Hindlimb muscle (tissue), 1 donor: ENCODE measurements at places on chromosomes 13 and 19. TPM values are rescaled to one million over a fixed set of nuclear protein-coding genes. Genes with fewer than 3 reads are reported as not detected.

GRCh38 chr19:17576758-17577456 is 21.5 kb downstream of the COLGALT1 start:
- DNase-seq = no peak

GRCh38 chr13:33415822-33416221 is 130.3 kb upstream of the STARD13 start:
- no peak for DNase-seq

- no peak for DNase-seq
Observed at GRCh38 chr13:58999851-59000250, 1163.9 kb downstream of the DIAPH3 start.

DNA sequence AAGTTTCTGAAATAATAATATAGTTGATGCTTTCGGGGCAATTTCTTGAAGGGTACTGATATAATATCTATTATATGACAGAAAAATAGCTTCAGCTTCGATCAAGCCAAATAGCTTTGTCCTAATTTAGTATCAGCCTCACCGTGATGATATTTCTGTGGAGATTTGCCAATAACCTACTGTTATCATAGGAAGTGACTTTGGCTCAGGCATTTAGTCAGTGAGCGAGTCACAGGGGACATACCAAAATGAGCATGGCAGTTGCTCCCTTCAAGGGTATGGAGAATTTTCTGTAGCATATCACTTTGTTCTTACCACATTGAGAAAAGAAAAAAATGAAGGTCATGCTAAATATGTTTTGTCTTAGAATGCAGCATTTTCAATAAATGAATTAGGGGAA is 767.6 kb upstream of the SLITRK1 start:
- DNase-seq = no peak

DNA sequence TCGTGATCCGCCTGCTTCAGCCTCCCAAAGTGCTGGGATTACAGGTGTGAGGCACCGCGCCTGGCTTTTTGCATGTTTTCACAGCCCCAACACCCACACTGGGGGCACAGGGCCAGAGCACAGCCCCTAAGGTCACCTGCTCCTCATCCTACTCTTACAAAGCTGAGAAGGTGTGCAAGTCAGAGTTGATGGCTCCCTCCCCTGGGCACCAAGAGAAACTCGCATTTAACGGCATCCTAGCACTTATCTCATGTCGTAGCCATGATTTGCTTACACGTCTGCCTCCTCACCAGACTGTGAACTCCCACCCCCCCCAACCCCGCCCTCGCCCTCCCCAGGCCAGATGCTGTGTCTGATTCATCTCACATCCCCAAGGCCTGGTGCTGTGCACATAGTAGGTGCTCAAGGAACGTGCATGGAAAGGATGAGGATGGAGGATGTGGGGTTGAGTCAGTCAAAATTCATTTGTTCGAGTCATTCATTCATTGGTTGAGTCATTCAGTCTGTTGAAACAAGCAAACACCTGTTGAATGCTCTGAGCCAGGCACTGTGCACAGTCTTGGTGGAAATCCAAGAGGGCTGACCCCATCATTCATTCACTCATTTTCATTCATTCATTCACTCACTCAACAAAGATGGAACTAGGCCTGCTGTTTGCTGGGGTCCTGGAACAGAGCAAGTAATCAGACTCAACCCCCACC is 11.3 kb downstream of the SHANK1 start:
- no peak for DNase-seq

- peak; percentile 72 for DNase-seq
Observed at GRCh38 chr19:4575267-4576015, 16.0 kb upstream of the SEMA6B start.

Gene NRTN
- polyA plus RNA-seq = 0.53 TPM

Gene C19orf85
- not detected for polyA plus RNA-seq

Gene TEX26
- not detected for polyA plus RNA-seq

Gene NKPD1
- 0.21 TPM for polyA plus RNA-seq
